ENCODE measurements at places on chromosomes 13 and 19. TPM values are rescaled to one million over a fixed set of nuclear protein-coding genes. Genes with fewer than 3 reads are reported as not detected.

Gene POGLUT2
- 9.4 TPM for total RNA-seq

Gene KLK15
- total RNA-seq, result not detected

Gene CEACAM19
- 5.3 TPM for total RNA-seq

Gene TLE2
- total RNA-seq, result 11.3 TPM

Gene GPR4
- 0.31 TPM for total RNA-seq

Gene THAP8
- total RNA-seq, result 1.9 TPM

Gene APOC4
- not detected for total RNA-seq

Gene TIMM44
- total RNA-seq, result 40.4 TPM

Gene THSD1
- 11.9 TPM for total RNA-seq

Gene HSH2D
- not detected for total RNA-seq

Gene ADGRL1
- total RNA-seq, result 88.9 TPM

Gene ALG5
- 20.7 TPM for total RNA-seq

Gene EBPL
- total RNA-seq, result 31.3 TPM

Gene CADM4
- total RNA-seq, result 89.8 TPM

Gene FOXA3
- not detected for total RNA-seq

Gene ZSCAN1
- total RNA-seq, result 0.94 TPM

Gene CNN1
- total RNA-seq, result not detected

Gene SYCN
- not detected for total RNA-seq

Gene SLC6A16
- 0.94 TPM for total RNA-seq

Gene RAB3A
- 75.4 TPM for total RNA-seq

Gene NLRP7
- not detected for total RNA-seq

Gene GNA15
- 0.94 TPM for total RNA-seq

Gene KIR3DL2
- not detected for total RNA-seq

Gene ZNF69
- 65.7 TPM for total RNA-seq

Gene SPACA4
- total RNA-seq, result not detected

Gene SBK3
- total RNA-seq, result not detected

Gene FREM2
- total RNA-seq, result 3.8 TPM

Gene B3GNT3
- not detected for total RNA-seq

Gene DACT3
- 14.7 TPM for total RNA-seq

Gene MYPOP
- total RNA-seq, result 1.9 TPM

Gene EID2B
- 15.3 TPM for total RNA-seq

Gene LILRB5
- total RNA-seq, result not detected

Gene NLRP5
- not detected for total RNA-seq

Gene FUT2
- not detected for total RNA-seq

Gene SMIM17
- 11.9 TPM for total RNA-seq

Gene RGCC
- total RNA-seq, result 15.0 TPM

Gene TPRX2
- not detected for total RNA-seq

Gene BORA
- total RNA-seq, result 3.8 TPM

Gene CACNG6
- total RNA-seq, result not detected

Gene ZNF208
- 14.7 TPM for total RNA-seq

Gene CEACAM18
- not detected for total RNA-seq

Gene GPR108
- total RNA-seq, result 14.1 TPM

Gene VSTM1
- total RNA-seq, result not detected

Gene SHISA7
- total RNA-seq, result 8.5 TPM

Gene FBXW9
- total RNA-seq, result 8.1 TPM

Gene ZNF226
- 96.7 TPM for total RNA-seq

Gene ZNF177
- 14.7 TPM for total RNA-seq

Measured in parietal lobe (tissue), 2 donors.